Lung microvascular endothelial cell (primary cell): ENCODE measurements at places on chromosomes 5 and 9.

- peak; percentile 27 for DNase-seq
Observed at GRCh38 chr9:69822116-69822750, 1.6 kb downstream of the CFAP95 start.

GRCh38 chr9:34025062-34025461, 23.6 kb downstream of the UBAP2 start:
- DNase-seq: peak; percentile 25

- peak; percentile 36 for DNase-seq
Observed at GRCh38 chr9:101791938-101792337, 53.5 kb upstream of the GRIN3A start.

- DNase-seq: no peak
Observed at GRCh38 chr9:102779356-102779755, 215.8 kb upstream of the CYLC2 start.

DNA sequence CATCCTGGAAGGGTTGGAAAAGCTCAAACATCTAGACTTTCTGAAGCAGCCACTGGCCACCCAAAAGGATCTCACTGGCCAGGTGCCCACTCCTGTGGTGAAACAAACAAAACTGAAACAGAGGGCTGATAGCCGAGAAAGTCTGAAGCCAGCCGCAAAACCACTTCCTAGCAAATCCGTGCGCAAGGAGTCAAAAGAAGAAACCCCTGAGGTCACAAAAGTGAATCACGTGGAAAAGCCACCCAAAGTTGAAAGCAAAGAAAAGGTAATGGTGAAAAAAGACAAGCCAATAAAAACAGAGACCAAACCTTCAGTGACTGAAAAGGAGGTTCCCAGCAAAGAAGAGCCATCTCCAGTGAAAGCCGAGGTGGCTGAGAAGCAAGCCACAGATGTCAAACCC, 87.6 kb downstream of the MAP1B start:
- no peak for DNase-seq

GRCh38 chr9:137802021-137802420, 75.6 kb upstream of the CACNA1B start:
- no peak for DNase-seq

DNA sequence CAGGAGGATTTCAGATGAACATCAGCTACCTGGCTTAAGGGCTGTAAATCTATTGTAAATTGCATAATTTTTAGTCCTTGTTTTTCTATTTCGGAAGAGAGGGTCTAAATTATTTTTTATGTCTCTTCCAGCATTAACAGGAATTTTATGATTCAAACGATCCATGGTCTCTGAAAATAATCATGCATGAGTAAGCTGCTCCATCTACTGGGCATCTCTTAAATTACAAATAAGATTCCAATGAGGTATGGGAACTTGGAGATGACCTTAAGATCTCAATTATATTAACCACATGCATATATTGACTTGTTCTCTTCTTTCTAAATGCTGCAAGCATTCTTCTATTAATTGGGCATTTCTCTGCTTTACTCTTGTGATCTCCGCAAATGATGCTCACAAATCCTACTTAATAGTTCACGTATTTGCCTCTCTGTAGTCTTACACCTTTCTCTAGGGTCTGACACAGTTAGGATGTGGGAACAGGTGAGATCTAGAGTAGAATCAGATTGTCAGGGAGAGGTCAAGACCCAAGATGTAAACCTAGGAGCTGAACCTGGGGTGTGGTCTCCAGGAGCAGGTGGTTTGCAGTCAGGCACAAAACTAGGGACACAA, 86.9 kb downstream of the NUDT12 start:
- peak; percentile 56 for DNase-seq

DNA sequence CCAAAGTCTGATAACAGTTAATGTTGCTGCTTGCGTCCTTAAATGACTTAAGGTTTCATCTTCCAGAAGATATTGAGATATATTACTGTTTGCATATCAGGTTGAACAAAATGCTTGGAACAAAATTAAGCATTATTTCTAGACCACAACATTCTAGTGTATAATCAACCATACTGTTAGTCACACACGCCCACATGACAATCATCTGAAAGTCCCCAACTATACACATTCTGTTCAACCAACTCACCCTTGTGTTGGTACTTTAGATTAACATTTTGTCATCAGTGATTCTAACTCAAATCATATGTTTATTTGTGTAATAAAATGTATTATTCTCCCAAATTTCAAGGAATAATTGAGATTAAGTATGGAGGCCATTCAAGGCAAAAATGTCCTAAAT, 47.3 kb downstream of the LURAP1L start:
- DNase-seq: no peak

- DNase-seq: no peak
Observed at GRCh38 chr5:17269201-17269600, 51.8 kb downstream of the BASP1 start.
